ENCODE measurements at places on chromosomes 5 and 9.

GRCh38 chr5:96146675-96147074, 185.0 kb upstream of the ELL2 start:
- no peak for DNase-seq

- DNase-seq, result no peak
Observed at GRCh38 chr5:147893820-147894219, 12.5 kb downstream of the C5orf46 start.

GRCh38 chr5:55899344-55899743, 48.2 kb downstream of the IL31RA start:
- DNase-seq, result no peak

- no peak for DNase-seq
Observed at GRCh38 chr5:173509060-173509459, 107.4 kb downstream of the BOD1 start.

GRCh38 chr9:109336409-109336808, 15.6 kb upstream of the EPB41L4B start:
- DNase-seq, result no peak

GRCh38 chr9:120583958-120584369, 4.0 kb upstream of the CDK5RAP2 start:
- DNase-seq, result peak; percentile 55

DNA sequence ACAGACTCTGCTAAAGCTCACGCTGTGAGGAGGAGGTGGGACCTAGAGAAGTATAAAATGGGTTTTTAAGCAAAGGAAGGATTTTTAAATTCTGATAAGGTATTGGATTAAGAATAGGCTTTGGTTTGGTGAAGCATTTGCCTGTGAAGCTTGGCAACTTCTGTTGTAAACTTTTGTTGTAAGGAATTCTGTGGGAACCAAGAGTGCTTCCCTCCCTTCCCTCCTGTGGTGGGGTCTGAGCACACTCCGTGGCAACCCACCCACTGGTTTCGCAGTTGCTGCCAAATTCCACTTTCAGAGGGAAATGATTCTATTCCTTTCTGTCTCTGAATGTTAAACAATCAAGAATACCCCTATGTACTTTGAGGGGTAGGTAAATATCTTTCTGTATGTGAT, 28.6 kb upstream of the GTF2H2C start:
- DNase-seq, result no peak

DNA sequence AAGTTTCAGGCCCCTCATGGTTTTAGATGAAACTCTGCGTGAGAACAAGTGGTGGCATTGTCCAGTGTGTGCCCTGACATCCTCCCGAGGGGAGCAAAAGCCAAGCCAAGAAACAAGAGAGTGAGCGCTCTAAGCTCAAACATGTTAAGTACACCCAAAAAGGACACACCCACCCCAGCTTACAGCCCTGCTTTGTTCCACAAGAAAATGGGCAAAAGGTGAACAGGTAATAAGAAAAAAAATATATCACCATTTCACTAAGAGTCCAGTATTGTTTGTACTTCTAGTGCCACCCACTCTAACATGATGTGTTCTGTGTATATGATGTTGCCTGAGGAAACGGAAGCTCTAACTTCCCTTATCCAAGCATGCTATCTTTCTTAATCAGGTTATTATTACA, 278.2 kb downstream of the SLIT3 start:
- DNase-seq, result no peak
